ENCODE measurements at places on chromosomes 16 and 17. TPM values are rescaled to one million over a fixed set of nuclear protein-coding genes. Genes with fewer than 3 reads are reported as not detected.

DNA sequence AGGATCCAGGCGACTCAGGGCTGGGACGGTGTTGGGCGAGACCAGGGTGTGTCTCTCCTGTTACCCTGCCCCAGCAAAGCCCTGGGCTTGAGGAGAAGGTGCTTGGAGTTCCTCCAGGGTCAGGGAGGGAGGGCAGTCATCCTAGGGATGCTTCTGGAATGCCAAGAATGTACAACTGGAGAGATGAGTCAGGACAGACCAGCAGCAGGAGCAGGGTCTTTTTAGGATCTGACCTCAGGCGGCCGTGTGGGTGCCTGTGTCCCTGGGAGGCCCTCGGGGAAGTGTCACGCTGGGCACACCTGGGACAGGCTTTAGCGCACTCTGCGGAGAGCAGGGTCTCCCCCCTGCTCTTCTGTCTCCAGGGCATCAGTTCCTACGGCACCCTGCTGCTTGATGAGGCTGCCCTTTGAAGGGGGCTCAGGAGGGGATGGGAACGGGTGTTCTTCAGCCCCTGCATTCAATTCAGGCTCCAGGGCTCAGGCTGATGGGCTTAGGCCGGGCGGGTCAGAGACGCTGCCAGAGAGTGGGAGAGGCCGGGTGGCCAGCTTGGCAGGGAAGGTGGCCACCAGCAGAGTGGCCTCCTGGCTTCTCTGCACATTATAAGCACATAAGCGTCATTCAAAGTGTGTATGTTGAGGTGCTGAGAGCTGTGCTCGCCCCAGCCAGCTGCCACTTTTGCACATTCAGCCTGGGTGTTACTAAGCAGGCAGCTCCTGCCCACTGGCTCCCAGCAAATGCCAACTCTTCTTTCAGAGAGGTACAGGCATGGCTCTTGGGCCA, 8.4 kb upstream of the MTSS2 start:
- no peak for DNase-seq

- DNase-seq, result peak; percentile 95
These were observed 8.7 kb downstream of the THRA start for GRCh38 chr17:40071313-40072039.

Gene CDH15
- 1.0 TPM for total RNA-seq

- no peak for DNase-seq
These were observed 19.9 kb downstream of the TRAF7 start for GRCh38 chr16:2175454-2175853.

DNA sequence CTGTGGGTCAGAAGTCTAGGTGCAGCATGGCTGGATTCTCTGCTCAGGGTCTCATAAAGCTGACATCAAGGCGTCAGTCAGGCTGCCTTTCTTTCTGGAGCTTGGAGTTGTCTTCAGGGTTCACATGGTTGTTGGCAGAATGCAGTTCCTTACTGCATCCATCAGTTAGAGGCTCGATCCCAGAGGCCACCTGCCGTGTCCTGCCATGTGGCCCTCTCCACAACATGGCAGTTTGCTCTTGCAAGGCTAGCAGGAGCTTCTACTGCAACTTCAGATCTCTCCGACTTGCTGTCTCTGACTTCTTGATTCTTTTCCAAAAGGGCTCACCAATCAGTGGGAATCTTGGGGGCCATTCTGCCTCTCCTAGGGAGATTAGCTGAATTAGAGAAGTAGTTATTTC, 11.9 kb downstream of the PITPNC1 start:
- no peak for DNase-seq

DNA sequence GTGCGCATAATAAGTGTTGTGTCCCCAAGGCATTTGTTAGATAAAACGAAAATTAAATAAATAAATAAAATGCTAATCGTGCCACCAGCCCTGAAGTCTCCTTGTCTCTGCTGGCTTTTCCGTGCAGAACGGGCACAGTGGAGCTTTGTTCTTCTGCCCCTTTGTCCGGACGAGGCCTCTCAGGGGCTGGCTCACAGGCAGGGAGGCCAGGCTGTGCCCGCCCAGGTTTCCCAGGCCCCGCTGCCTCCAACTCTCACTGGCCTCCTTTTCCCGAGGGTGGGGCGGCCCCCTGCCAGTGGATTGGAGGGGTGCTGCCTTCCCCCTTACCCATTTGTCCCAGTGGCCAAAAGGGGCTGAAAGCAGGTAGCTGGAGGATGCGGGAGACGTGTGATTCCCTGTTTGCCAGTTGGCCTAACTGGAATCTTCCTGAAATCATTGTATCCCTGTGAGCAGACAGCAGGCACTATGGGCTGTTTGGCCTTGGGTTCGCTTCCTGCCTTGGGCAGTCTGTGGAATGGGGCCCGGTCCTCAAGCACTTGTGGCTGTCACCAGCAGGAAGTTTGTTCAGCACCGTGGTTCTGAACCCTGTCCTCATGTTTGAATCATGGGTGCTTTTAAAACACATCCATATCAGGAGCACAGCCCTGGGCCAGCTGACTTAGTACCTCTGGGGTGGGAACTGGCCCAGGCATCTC, 64.4 kb downstream of the KSR1 start:
- DNase-seq, result no peak

DNA sequence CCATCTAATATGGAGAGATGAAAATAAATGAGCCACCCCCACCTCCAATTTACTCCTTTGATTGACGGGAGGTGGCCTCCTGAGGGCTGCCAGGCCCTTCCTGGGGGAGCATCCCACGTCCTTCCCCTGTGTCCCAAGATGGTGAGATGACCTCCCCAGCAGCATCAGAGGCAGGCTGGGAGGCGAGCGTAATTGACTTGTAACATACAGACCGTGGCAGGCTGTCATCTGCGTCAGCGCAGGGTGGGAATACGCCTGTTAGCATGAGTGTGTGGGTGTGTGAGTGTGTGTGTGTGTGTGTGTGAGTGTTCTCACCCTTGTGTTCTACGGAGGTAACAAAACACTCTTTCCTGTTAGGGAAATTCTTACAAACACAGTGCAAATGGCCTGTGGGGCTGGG, 156.9 kb upstream of the CIBAR2 start:
- DNase-seq, result no peak

- no peak for DNase-seq
These were observed at the start of gene DOC2A for GRCh38 chr16:30010844-30011713. DOC2A (minus strand) TSS chr16:30011027; CDS start chr16:30010222, 805 bp downstream.

Gene ICAM2
- 16.3 TPM for total RNA-seq
